ENCODE measurements at places on chromosomes 6 and 20.

GRCh38 chr20:54364365-54364764 lies 111.0 kb upstream of the DOK5 start:
- no peak overlapping the region for H3K4me3 ChIP-seq
- no peaks in the 10 kb centered on the region for H3K4me1 ChIP-seq
- no peaks in the 10 kb centered on the region for H3K36me3 ChIP-seq
- H3K27me3 ChIP-seq = peaks cover 4% of the 10 kb centered on the region
- DNase-seq = no peak
- H3K27ac ChIP-seq = no peak overlapping the region

GRCh38 chr6:118252474-118252873 lies 295.6 kb upstream of the PLN start:
- H3K4me3 ChIP-seq = no peak overlapping the region
- DNase-seq = no peak
- H3K36me3 ChIP-seq = no peaks in the 10 kb centered on the region
- no peaks in the 10 kb centered on the region for H3K4me1 ChIP-seq
- peaks cover 5% of the 10 kb centered on the region for H3K27me3 ChIP-seq

DNA sequence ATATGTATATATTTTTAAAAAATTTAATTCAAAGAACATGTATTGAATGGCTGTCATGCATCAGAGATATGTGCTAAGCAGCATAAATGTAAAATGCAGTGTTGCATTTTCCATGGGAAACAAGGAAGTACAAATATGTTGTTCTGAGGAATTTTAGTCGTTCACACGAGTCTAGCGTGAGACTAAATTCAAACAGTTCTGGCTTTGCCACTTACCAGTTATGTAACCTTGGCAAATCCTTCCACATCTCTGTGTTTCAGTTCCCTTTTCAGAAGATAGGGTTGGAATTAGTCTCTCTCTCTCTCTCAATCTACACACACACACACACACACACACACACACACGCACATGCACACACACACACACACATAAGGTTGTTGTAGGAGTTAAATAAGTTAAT lies 305.4 kb downstream of the UTRN start:
- DNase-seq = no peak
- H3K27me3 ChIP-seq = no peaks in the 10 kb centered on the region
- peaks cover 26% of the 10 kb centered on the region for H3K4me1 ChIP-seq
- H3K36me3 ChIP-seq = peaks cover 20% of the 10 kb centered on the region
- no peak overlapping the region for H3K27ac ChIP-seq

DNA sequence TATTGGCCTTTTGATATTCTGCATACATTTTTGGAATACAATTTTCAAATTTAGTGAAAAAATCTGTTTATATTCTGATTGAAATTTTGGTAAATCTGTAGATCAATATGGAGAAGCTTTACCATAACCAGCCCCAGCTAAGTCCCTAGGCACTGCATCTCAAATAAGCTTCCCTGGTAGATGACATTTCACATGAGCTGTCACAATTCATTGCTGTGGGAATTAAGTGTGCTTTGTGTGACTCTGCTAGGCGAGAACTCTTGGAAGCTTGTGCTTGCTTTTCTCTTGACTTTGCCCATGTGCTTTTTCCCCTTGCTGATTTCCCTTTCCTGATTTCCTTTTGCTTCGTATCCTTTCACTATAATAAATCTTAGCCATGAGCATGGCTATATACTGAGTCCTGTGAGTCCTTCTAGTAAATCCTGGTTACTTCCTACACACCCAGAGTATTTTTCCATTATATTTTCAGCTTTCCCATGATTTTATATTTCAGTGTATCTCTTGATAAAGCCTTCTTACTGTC lies 166.5 kb upstream of the MMS22L start:
- DNase-seq = no peak
- H3K4me1 ChIP-seq = no peaks in the 10 kb centered on the region
- H3K36me3 ChIP-seq = no peaks in the 10 kb centered on the region
- no peak overlapping the region for H3K4me3 ChIP-seq

- no peaks in the 10 kb centered on the region for H3K36me3 ChIP-seq
- no peak for DNase-seq
- no peak overlapping the region for H3K27ac ChIP-seq
- H3K4me3 ChIP-seq = no peak overlapping the region
- no peaks in the 10 kb centered on the region for H3K4me1 ChIP-seq
Measured at GRCh38 chr6:63864061-63864460, 228.5 kb downstream of the PHF3 start.

DNA sequence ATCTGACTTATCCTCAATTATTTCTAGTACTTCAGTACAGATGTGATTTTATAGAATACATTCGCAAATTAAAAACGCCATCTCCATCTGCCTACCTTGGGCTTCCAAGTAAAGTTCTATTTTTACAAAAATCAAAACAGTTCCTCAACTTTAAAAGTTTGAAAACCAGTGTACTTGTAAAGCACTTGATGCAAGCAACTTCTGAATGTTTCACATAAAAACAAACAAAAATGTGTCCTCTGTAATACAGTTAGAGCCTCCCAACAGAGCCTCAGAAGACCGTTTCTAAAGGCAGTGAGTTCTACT lies 384 bp upstream of the MANEA start:
- H3K4me3 ChIP-seq = peak overlapping the region; percentile 95
- H3K36me3 ChIP-seq = peaks cover 6% of the 10 kb centered on the region
- H3K4me1 ChIP-seq = peaks cover 41% of the 10 kb centered on the region
- no peak for DNase-seq
- peak overlapping the region; percentile 98 for H3K27ac ChIP-seq

GRCh38 chr20:42475773-42476172 lies 713.9 kb downstream of the PTPRT start:
- no peaks in the 10 kb centered on the region for H3K4me1 ChIP-seq
- no peak overlapping the region for H3K4me3 ChIP-seq
- no peaks in the 10 kb centered on the region for H3K27me3 ChIP-seq

DNA sequence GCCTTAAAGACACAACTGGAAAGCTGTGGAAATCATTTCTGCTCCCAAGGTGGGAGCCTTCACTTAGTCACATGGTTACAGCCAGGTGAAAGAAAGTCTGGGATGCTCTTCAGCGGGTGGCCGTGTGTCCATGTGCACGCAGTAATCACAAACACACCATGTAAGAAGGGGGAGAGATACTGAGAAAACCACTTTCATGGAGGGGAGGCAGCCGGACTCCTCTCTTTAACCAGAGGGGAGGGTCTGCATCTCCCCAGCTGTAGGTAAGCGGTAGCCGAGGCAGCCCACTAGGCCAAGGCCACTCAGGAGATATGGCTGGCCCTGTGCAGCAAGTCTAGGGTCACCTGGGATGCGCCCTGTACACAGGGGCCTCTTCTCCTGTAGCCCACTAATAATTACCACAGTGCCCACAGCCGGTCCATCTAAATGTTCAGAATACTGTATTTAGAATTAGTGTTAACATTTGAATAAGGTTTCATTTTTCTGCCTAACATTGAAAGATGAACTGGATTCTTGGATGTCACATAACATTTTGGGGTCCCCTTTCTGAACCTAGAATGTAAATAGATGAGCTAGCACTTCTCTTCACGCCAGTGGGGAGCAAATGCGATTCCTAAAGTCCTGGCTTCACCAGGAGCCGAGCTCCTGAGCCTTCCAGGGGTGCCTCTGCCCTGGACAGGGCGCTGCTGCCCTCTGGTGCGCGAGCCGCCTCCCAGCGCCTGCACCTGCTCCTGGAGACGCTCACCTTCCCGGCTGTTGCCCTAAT lies 15.9 kb downstream of the GPR31 start:
- no peaks in the 10 kb centered on the region for H3K36me3 ChIP-seq
- no peak overlapping the region for H3K4me3 ChIP-seq
- DNase-seq = no peak
- H3K4me1 ChIP-seq = peaks cover 9% of the 10 kb centered on the region
- H3K27ac ChIP-seq = no peak overlapping the region

- no peak for DNase-seq
- no peaks in the 10 kb centered on the region for H3K27me3 ChIP-seq
- peak overlapping the region; percentile 97 for H3K27ac ChIP-seq
- peaks cover 43% of the 10 kb centered on the region for H3K4me1 ChIP-seq
- H3K36me3 ChIP-seq = no peaks in the 10 kb centered on the region
Measured at GRCh38 chr20:17611540-17612286, 41.8 kb downstream of the DSTN start.

DNA sequence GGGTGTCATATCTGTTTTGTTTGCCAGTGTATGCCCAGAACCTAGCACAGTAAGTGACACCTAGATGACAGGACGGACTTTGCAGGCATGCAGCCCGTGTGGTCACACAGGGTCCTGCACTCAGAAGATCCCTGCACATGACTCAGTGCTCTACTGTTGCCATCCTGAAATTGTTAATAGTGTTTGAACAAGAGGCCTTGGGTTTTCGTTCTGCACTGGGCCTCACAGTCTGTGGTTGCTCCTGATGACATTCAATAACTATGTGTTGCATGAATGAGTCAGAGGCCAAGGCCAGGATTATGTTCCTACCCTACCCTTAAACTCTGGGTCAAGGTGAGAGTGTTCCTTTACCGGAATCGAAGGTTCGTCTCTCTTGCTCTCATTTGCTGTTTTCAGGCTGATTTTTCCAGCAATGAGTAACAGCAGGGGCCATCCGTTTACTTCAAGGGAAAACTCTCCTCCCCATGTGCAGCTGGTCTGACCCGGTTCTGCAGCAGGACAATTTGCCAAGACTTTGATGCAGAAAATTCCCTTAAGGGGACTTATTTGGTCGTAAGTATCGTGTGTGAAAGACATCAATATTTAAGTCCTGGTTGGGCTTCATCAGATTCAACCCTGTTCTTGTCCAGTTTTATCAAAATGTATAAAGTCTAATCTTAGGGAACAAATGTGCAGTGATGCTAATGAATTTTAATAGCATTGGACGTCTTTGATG lies 13.0 kb upstream of the PFDN4 start:
- H3K36me3 ChIP-seq = no peaks in the 10 kb centered on the region
- peaks cover 28% of the 10 kb centered on the region for H3K27me3 ChIP-seq
- no peak for DNase-seq
- H3K4me3 ChIP-seq = no peak overlapping the region
- peaks cover 4% of the 10 kb centered on the region for H3K4me1 ChIP-seq
- H3K27ac ChIP-seq = no peak overlapping the region

GRCh38 chr20:16098890-16099639 lies 474.2 kb downstream of the KIF16B start:
- H3K27ac ChIP-seq = no peak overlapping the region
- DNase-seq = no peak

- DNase-seq = no peak
- H3K36me3 ChIP-seq = no peaks in the 10 kb centered on the region
- H3K4me3 ChIP-seq = peak within 1 kb of the TSS; percentile 30
- H3K27ac ChIP-seq = no peak within 1 kb of the TSS
- peaks cover 16% of the 10 kb centered on the region for H3K4me1 ChIP-seq
Measured at GRCh38 chr6:44269921-44270525, at the start of gene TMEM151B. TSS of gene TMEM151B (plus strand) at chr6:44270450. CDS start at chr6:44270743, 293 bp downstream.

DNA sequence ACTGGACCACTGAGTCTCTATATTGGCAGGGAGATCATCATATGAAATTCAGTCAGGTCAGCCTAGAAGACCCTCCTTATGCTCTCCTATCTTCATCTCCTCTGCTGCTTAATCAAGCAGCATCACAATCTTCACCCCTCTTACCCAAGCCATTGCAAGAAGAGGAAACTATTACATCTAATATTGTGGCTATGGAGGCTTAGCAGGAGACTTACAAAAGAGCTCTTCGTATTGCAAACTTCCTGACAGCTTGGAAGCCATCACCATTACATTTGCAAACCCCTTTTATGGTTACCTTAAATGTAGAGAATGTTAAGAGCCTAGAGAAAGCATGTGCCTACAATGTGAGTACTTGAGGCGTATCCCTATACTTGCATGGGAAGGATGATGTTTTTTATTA lies 87.2 kb upstream of the STXBP5 start:
- no peaks in the 10 kb centered on the region for H3K4me1 ChIP-seq
- H3K27me3 ChIP-seq = peaks cover 3% of the 10 kb centered on the region
- H3K27ac ChIP-seq = no peak overlapping the region
- H3K36me3 ChIP-seq = no peaks in the 10 kb centered on the region
- no peak overlapping the region for H3K4me3 ChIP-seq
- DNase-seq = no peak

DNA sequence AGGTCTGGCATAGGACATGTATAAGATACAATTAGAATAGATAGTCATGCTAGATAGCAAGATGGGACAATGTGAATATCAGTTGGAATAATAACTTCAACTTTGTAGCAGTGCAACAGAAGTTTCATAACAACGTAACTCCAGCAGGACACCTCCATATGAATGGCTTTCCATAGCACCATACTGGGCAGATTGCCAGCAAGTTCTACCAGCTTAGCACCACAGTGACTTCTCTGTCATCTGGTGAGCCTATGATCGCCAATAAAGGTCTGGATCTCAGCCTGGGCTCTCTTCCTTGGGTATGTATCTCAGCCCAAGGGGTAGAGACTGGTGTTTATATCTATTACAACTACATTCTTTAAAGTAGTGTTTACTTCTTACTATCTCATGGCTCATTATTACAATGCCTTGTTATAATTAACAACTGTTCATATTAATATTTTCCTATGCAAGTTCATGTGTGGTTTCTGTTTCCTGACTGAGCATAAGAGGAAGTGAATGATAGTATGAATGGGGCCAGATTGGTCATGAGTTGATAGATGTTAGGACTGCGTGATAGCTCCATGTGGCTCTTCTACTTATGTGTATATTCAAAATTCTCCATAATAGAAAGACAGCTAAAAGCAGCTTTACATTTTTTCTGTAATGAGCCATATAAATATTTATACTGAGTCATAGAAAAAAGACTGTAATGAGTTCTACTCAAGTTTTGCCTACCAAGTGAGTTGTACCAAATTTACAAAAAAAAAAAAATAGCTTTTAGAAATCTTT lies 22.9 kb downstream of the HTR1B start:
- no peaks in the 10 kb centered on the region for H3K27me3 ChIP-seq
- H3K4me3 ChIP-seq = no peak overlapping the region
- no peak overlapping the region for H3K27ac ChIP-seq

- H3K4me3 ChIP-seq = peak within 1 kb of the TSS; percentile 93
- no peaks in the 10 kb centered on the region for H3K27me3 ChIP-seq
- no peaks in the 10 kb centered on the region for H3K36me3 ChIP-seq
- peak within 1 kb of the TSS; percentile 86 for H3K27ac ChIP-seq
- peaks cover 11% of the 10 kb centered on the region for H3K4me1 ChIP-seq
Measured at GRCh38 chr6:89145956-89146717, at the start of gene PM20D2. TSS of gene PM20D2 (plus strand) at chr6:89146055. CDS start at chr6:89146145, 90 bp downstream.
